Stimulated activated CD8-positive, alpha-beta memory T cell treated with anti-CD3 and anti-CD28 coated beads, Interleukin-12 subunit alpha, Interleukin-12 subunit beta, amount 100 ng/mL, for 4 hours (primary cell): ENCODE measurements at places on chromosomes 5 and 9.

DNA sequence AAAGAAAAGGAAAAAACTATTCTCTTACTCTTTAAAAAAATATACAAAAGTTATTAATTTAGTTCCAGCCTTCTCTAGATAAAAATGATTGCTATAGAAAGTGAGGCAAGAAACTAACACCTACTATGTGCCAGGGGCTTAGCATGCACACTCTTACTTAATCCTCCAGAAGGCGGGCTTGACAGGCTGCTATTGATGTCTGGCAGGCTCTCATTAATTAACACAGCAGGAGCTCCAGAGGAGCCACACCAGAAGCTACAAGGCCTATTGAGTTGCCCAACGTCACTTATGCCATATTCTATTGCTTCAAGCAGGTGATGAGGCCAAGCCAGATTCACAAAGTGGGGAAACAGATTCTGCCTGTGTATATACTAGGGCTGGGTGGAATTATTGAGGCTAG lies 54.6 kb upstream of the CLINT1 start:
- DNase-seq = no peak

GRCh38 chr5:97658116-97658900 lies 475.3 kb upstream of the RIOK2 start:
- no peak for DNase-seq

DNA sequence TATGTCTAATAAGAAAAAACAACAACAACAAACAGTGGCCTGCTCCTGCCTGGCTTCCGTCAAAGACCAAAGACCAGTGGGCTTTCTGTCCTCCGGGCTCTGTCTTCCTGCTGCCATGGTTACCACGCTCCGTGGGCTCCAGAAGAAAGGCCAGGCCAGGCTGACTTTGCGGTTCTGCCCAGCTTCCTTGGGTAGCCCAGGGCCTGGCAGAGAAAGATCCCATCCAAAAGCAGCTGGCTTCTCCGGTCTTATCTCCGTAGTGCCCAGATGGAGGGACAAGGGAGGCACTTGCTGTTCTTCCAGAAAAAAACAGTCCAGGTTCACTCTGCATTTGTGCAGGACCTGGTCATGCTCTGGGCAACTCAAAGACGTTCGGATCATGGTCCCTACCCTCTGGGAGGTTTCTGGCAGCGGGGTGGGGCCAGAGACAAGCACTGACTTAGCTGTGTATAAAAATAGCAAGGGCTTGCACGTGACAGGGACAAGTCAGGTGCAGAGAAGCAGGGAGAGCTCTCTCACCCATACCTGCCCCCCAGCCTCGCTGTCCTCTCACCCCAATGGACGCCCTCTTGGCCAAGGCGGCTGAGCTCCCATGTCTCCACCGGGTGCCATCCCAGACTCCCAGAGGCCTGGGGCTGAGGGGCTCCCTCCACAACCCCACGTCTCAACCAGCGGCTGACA lies 212.2 kb downstream of the C9orf50 start:
- DNase-seq = no peak

DNA sequence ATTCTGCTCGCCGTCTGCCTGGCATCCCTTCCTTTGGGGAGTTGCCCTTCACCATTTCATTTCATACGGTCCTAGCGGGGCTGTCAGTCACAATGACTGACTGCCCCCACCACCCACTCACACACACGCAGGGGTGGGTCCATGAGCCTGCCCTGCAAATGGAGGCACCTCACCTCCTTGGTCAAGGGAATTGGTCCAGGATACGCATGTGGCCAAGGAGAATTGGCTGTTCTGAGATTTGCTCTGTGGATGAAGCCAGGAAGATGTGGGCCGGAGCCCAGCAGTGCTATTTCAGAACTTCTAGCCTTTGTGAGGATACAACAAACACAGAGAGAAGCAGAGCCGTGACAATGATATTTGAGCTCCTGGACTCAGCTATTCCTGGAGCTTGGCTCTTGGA lies 17.0 kb downstream of the C1QTNF2 start:
- no peak for DNase-seq
